H7 (cell line): ENCODE measurements at places on chromosomes 2 and 18.

- DNase-seq = no peak
Observed at GRCh38 chr2:222268311-222268990, 30.3 kb downstream of the PAX3 start.

DNA sequence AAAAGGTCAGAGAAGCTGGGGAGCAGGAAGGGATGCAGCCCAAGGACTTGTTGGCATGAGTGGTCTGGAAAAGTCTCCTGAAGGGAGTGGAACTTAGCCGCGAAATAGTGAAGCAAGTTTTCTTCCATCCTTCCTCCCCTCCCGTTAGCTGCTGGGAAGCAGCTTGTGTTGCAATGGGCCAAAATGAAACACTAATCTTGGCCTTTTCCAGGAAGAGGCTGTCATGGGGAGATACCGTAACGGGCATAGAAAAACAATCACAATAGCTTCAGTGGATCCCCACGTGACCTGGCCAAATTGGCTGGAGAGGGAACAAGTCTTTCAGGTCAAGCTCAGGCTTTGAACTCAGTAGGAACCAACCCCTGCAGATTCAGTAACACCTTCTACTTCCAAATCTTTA lies 49.3 kb downstream of the SEMA4F start:
- DNase-seq = no peak

GRCh38 chr2:117948615-117949014 lies 65.3 kb downstream of the CCDC93 start:
- no peak for DNase-seq

- no peak for DNase-seq
Observed at GRCh38 chr2:11332596-11332995, 11.8 kb downstream of the ROCK2 start.

GRCh38 chr2:120394764-120395163 lies 48.8 kb downstream of the INHBB start:
- DNase-seq = no peak
